ENCODE measurements at places on chromosomes 3 and 15. TPM values are rescaled to one million over a fixed set of nuclear protein-coding genes. Genes with fewer than 3 reads are reported as not detected.
A peak's percentile ranks its signal among the peaks of the same experiment; 100 is the strongest.

TNFSF10 gene
- total RNA-seq, result 398 TPM

STRA6 gene
- total RNA-seq, result 0.45 TPM

ELL3 gene
- total RNA-seq, result 11.6 TPM

GRCh38 chr3:188469228-188469885 is 315.4 kb downstream of the LPP start:
- peak; percentile 100 for DNase-seq

- no peak for DNase-seq
Observed at GRCh38 chr3:24608701-24609390, 114.2 kb upstream of the THRB start.

GRCh38 chr3:73933585-73933984 is 308.8 kb upstream of the PDZRN3 start:
- DNase-seq, result no peak

DNA sequence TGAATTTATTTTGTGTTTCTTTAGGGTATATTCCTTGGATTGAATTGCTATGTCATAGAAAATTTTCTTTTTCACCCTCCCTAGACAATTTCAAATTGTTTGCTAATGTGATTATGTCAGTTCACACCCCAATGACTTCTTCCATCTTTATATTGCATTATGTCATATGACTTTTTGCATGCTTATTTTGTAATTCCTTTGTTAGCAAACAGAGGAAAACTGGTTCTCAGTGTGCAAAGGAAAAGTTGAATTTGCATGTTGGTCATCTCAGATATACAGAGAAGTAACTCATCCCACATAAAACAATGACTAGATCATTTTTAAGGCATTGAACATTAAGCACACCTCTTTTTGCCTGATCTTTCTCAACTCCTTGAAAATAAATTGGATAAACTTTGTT is 3.3 kb upstream of the RNF13 start:
- no peak for DNase-seq

Data from renal cortical epithelial cell (primary cell).